Activated CD4-positive, alpha-beta T cell treated with anti-CD3 and anti-CD28 coated beads for 24 hours (primary cell): ENCODE measurements at places on chromosomes 7 and 10.

- DNase-seq: no peak
These were observed 74.2 kb downstream of the EEPD1 start for GRCh38 chr7:36227223-36227622.

GRCh38 chr10:91805110-91805838, 7.0 kb downstream of the TNKS2 start:
- DNase-seq: no peak

DNA sequence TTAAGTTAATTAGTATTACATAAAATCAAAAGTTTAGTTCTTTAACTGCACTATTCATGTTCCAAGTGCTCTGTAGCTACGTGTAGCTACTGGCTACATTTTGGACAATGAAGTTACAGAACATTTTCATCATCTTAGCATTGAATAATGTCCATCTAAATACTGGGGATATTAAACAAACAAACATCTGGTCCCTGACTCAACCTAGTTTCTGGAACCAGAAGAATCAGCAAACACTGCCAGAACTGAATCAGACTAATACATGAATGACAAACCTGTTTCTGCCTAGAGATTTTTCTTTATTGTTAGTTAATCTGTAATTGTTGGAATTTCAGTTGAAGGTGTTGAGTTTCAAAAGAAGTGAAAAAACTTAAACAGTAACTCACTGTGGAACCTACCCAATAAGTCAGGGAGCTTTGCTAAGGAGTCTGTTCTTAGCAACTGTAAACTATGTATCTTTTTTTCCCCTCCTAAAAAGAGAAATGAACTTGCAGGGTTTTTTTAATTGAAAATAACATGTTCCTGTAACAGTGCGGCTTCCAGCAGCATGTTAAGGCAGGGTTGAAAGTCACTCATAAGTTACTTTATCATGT, 58.3 kb downstream of the CDK13 start:
- DNase-seq: no peak

DNA sequence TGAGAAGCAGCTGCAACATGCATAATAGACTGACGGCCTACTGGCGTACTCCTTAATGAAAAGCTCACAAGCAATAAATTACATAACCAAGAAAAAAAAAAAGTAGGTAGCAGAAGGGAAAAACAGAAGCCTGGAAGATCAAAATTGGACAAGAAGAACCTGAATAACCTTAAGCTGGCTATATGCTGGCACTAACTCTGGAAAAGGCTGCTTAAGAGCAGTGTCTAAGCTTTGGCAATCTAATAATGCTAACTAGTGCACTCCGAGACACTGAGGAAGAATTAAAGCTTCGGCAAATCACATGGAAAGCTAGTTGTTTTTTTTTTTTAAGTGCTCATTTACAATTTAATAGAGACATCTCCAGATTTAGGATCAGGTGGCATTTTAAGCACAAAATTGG, 441.9 kb downstream of the PARD3 start:
- no peak for DNase-seq

GRCh38 chr10:107496594-107496993, 332.1 kb upstream of the SORCS1 start:
- no peak for DNase-seq

DNA sequence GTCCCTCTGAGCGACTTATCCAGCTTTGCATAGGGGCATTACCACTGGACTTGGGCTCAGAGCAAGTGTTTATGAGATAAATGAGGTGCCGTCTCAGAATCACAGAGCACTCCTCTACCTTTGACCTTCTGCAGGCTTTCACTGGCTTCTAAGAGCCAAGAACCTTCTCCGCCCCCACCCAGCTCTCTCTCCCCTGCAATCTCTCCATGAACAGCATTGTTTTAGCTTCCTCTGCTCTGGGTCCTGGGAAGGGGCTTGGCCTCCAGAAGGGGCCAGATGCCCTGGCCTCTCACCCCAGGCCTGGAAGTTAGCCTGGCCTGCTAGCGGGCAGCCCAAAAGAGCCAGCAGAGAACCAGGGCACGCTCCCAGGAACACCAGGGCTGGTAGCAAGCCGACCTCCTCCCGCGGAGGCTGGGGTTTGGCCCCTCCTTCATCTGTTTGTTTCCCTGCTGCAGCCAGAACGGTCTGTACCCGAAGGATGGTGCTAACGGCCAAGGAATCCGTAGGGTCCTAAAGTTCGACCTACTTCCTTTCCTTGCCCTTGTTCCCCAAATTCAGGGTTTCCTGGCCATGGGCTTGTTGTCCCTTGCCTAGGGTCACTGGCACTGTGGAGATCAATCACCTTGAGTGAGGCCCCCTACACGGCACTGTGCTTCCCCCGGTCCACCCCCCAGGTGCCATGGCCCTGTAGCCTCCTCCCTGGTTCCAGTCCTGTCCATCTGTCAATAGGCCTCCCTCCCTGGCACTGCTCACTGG, 18.7 kb upstream of the DDIT4 start:
- DNase-seq: no peak

- DNase-seq: no peak
These were observed 45.6 kb downstream of the MINDY4 start for GRCh38 chr7:30816645-30817370.

DNA sequence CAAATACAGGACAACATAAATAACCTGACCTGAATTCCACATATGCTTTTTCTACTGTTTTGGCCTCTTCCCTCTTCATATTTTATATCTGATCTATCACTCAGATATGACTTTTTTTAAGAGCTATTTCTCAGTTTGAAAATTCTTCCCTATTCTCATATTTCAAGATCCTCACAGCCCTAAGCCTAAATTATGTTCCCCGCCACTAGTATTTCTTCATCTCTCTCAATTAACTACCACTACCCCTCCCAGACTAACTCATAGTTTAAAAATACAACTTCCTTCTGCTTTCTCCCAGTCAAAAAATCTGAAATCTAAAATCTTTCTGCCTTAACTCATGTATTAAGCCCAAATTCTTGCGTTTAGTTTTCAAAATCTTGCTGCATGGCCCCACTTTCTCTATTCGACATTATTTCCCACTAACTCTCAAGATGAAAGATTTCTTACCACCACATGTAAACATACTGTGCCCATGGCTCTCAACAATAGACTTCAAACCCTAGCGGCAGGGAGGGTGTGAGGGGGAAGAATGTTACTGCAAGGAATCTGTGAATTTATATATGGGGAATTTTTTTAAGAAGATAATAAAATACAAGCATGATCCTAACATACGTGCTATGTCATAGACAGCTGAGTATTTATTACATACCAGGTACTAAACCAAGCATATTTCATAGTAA, 64.6 kb downstream of the TFEC start:
- DNase-seq: no peak
